Stomach (tissue), 19 donors: ENCODE measurements at places on chromosomes 1 and 21. TPM values are rescaled to one million over a fixed set of nuclear protein-coding genes. Genes with fewer than 3 reads are reported as not detected.

- DNase-seq, result peak; percentile 31
Observed at GRCh38 chr1:200483491-200484143, 73.8 kb upstream of the ZNF281 start.

- peak; percentile 95 for DNase-seq
Observed at GRCh38 chr1:155167166-155168104, 5.7 kb downstream of the KRTCAP2 start.

GRCh38 chr1:197770243-197770642 is 5.0 kb downstream of the DENND1B start:
- DNase-seq, result no peak

GRCh38 chr1:160136121-160136925 is 15.1 kb upstream of the ATP1A4 start:
- DNase-seq, result no peak

The SH2D5 gene
- total RNA-seq, result not detected

The OR2AK2 gene
- total RNA-seq, result not detected

- no peak for DNase-seq
Observed at GRCh38 chr1:23366146-23366545, 3.5 kb downstream of the ZNF436 start.

DNA sequence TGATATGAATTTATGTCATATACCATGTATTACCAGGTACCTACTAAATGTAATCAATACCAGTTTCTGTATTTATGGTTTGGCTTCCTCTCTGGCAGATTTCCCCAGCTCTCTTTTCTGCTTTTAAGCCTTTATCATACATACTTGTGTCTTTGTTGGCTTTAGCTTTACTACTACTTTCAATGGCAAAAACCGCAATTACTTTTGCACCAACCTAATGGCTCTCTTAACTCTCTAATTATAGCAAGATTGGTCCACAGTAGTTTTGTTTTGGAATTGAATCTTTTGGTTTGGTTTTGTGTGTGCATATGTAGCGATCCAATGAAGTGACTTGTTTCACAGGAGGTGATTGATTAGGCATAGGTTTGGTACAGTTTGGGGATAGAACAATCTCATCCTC is 93.6 kb downstream of the ATG4C start:
- no peak for DNase-seq

DNA sequence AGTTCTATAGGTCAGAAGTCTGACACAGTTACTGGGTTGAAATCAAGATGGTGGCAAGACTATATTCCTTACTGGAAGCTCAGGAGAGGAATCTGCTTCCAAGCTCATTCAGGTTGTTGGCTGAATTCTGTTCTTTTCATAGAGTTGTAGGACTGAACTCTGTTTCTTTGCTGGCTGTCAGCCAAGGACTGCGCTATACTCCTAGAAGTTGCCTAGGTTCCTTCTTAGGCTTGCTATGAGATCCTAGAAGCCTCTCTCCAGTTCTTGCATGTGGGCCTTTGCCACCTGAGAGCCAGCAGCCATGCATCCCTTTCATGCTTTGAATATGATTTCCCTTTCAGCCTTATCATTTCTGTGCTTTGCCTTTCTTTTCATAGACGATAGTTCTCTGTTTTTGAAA is 176.4 kb downstream of the RPS6KC1 start:
- no peak for DNase-seq

The BACE2 gene
- 83.0 TPM for total RNA-seq

DNA sequence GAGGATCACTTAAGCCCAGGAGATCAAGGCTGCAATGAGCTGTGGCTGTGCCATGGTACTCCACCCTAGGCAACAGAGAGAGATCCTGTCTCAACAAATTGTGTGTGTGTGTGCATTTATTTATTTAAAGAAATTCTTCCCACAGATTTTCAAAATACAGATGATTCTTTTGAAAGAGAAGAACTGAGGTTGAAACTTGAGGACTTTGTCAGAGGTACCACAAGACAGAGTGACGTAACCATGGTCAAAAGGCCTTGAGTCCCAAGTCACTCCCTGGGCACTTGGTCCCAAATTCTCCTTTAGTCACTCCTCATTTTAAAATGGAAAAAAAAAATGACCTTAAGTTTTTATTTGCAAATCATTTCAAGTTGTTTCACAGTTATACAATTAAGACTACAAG is 57.4 kb downstream of the TIAM1 start:
- DNase-seq, result no peak

GRCh38 chr1:20361805-20362381 is 71.2 kb downstream of the VWA5B1 start:
- DNase-seq, result peak; percentile 72

The PLEKHA6 gene
- total RNA-seq, result 39.1 TPM

DNA sequence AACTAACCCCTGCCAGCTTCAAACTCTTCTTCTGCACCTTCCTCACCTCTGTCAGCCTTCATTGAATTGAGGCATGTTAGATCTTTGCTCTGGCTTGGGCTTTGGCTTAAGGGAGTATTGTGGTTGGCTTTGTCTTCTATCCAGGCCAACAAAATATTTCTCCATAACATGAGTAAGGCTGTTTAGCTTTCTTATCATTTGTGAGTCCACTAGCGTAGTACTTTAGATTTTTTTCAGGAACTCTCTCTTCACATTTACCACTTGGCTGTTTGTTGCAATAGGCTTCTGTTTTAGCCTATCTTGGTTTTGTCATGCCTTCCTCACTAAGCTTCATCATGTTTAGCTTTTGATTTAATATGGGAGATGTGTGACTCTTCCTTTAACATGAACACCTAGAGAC is 417.5 kb downstream of the NCAM2 start:
- no peak for DNase-seq

GRCh38 chr1:40712997-40713396 is 21.5 kb downstream of the NFYC start:
- peak; percentile 32 for DNase-seq

The OR2T35 gene
- total RNA-seq, result not detected

GRCh38 chr1:25026730-25027450 is 96.8 kb upstream of the RUNX3 start:
- no peak for DNase-seq

- no peak for DNase-seq
Observed at GRCh38 chr1:233327651-233328141, at the start of gene MAP3K21. TSS of gene MAP3K21 (plus strand) at chr1:233327724. CDS start at chr1:233328029, 305 bp downstream.

- DNase-seq, result no peak
Observed at GRCh38 chr21:40049931-40050290, 182.7 kb downstream of the PCP4 start.

The ITGB3BP gene
- total RNA-seq, result 36.9 TPM

The AIRE gene
- total RNA-seq, result not detected

The IGSF3 gene
- 31.6 TPM for total RNA-seq

The SPATA21 gene
- not detected for total RNA-seq

GRCh38 chr21:44986471-44987291 is 46.9 kb downstream of the SLX9 start:
- no peak for DNase-seq

GRCh38 chr1:204575221-204576190 is 59.3 kb downstream of the MDM4 start:
- no peak for DNase-seq

The DISP1 gene
- total RNA-seq, result 22.0 TPM

DNA sequence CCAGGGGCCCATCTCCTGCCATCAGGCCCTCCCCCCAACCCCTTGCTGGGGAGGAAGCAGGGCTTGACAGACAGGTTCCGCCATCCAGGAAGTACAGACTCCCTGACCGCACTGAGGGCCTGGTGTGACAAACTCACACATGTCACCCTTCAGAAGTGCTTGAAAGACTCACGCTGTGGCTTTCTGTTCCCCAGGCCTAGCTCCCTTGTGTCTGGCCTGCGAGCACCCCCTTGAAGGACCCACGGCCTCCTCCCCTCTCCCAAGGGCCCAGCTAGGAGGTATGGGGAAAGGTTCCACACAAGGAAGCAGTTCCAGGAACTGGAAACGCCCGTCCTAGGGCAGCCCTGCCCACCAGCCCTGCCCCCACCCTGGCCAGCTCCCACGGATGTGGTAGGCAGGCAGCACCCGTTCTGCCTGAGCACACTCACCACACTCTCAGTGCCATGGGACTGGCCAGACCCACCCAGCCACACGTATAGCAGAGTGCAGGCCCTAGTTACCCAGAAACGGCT is 26.7 kb downstream of the SLC2A1 start:
- peak; percentile 83 for DNase-seq

DNA sequence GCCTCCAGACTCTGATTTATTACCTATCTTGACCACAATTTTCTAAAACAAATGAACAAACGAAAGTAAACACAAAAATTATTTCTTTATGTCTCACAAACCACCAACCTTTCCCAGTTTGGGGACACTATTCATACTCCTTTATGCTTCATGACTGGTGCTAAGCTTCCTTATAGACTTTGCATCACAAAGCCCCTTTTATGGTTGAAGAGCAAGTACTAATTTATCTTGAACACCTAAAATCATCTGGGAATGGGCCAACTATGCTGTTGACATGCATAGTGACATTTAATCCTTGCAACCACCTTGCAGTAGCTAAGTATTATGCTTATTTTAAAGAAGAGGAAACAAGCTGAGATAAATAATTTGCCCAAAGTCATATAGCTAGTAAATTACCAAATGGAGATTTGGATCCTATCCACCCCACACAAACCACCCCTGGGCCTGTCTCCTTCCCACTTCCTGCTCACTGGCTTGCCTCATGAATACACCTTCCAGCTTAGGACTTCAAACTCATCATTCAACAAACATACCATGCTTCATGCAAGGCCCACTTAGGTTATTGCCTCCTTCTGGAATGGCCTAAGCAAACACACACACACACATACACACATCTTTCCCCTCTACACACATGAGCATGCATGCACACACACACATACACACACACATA is 192.2 kb downstream of the PLPP3 start:
- DNase-seq, result no peak

- DNase-seq, result no peak
Observed at GRCh38 chr1:228147768-228148167, 2.0 kb upstream of the GJC2 start.

The TYW3 gene
- 15.1 TPM for total RNA-seq

DNA sequence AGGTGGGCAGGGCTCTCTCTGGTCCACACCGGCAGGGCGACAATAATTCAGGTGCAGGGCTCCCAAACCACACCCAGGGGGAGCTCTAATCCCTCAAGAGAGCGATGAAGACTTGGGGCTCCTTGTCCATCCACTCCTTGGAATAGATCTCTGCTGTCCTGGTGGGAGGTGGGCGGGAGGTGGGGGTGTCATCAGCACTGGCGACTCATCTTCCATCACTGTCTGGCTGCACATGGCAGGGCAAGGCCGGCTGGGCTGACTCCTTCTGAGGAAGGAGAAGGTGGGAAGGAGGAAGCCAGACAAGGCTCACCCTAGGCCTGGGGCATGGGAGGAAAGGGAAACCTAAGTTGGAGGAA is 29.3 kb downstream of the TNNT2 start:
- peak; percentile 68 for DNase-seq

The ITLN2 gene
- total RNA-seq, result not detected

The DCDC2B gene
- not detected for total RNA-seq

The CXADR gene
- 41.6 TPM for total RNA-seq

The PALMD gene
- 3.2 TPM for total RNA-seq

- no peak for DNase-seq
Observed at GRCh38 chr21:31558189-31558961, 101.1 kb upstream of the SOD1 start.

GRCh38 chr1:54766726-54767125 is 2.4 kb upstream of the PARS2 start:
- DNase-seq, result no peak

The AIM2 gene
- not detected for total RNA-seq

DNA sequence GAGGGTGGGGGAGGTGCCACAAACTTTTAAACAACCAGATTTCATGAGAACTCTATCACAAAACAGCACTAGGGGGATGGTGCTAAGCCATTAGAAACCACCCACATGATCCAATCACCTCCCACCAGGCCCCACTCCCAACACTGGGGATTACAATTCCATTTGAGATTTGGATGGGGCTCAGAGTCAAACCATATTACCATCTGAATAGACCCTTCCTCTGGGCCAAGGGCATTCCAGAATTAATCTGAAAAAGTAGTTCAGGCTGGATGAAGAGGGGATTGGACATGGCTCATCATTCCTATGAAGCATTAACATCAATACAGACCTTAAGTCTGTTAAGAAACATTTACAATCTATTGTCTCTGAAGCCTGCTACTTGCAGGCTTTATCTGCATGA is 149.9 kb upstream of the DNAH14 start:
- DNase-seq, result no peak

DNA sequence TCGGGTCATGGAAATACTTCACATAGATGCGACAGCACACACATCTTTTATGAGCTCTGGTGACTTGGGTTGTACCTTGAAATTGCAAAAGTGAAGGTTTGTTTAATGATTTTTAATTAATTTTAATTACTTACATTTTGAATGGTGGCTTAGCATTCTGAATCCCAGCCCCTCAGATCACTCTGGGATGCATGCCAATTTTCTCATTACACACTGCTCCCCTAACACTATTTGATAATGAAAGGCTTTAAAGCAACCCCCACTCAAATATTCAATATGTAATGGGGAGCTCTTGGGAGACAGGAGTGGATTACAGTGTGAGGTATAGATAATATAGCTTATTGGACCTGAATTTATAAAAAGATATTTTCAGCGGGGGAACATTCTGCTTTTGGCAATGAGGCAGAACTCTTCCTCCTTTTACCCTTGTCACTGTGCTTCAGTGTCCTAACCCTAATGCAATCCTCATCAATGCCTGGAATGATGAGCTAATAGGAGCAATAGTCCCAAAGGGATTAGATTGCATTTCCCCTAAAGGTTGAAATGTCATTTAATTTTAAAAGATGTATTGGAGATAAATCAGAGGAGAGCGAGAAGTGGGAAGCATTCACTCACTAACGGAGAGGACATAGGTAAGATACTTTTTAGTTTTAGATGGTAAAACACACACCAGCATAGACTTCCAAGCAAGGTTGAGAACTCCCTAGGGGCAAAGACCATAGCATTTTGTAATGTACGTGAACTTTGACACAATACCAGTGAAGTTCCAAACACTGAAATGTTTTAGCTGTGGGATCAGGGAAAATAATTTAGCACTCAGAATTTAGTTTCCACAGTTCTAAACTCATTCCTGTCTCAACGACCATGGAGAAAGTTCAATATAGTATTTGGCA is 384.1 kb upstream of the PLXNA2 start:
- DNase-seq, result no peak
